ENCODE measurements at places on chromosomes 4 and X.

- DNase-seq = no peak
Observed at GRCh38 chrX:53080628-53081580, 1.3 kb upstream of the TSPYL2 start.

DNA sequence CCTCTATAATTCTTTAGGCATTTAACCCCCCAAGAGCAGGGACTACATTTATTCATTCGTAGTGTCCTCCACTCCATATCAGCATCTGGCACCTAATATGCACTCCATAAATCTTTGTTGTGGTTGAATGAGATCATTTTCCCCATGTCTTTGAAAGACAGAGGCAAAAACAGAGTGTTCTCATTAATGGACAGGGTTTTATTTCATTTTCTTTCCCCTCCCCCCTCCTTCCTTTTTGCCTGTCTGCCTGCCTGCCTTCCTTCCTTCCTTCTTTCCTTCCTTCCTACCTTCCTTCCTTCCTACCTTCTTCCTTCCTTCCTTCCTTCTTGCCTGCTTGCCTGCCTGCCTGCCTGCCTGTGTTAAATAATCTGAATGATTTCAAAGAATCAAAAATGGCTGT, 83.2 kb downstream of the SHROOM3 start:
- no peak for DNase-seq

DNA sequence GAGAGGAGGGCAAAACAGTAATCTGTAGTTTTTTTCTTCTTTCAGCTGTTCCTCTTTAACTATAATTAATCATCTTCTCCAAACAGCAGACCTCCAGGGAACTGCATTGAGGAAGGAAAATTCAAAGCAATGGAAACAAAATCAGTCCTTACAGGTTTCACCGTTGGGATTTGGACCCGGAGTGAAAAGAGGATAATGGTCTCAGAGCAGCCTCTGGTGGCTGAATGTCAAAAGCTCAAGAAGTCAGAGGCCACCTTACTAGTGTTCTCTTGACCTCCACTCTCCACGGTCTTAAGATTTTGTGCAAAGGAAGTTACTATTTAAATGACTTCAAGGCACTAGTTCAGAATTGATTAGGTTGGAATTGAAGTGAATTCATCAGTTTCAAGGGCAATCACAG, 16.0 kb upstream of the MID1 start:
- peak; percentile 56 for DNase-seq

DNA sequence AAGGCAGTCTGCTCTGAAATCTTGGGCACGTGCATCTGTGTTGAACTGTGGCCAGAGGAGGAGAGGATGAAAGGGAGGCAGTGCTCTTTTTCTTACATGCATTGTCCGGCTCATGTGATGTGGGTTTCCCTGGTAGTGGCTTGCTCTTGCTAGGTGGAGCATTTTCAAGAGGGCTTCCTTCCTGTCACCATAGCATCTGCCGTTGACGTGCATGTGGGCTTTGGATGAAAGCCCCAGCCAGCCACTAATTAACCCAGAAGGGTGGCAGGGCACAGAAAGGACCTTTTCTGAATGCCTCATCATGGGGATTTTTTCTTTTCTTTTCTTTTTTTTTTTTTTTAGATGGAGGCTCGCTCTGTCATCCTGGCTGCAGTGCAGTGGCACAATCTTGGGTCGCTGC, 121.3 kb downstream of the GPR143 start:
- DNase-seq = peak; percentile 50

DNA sequence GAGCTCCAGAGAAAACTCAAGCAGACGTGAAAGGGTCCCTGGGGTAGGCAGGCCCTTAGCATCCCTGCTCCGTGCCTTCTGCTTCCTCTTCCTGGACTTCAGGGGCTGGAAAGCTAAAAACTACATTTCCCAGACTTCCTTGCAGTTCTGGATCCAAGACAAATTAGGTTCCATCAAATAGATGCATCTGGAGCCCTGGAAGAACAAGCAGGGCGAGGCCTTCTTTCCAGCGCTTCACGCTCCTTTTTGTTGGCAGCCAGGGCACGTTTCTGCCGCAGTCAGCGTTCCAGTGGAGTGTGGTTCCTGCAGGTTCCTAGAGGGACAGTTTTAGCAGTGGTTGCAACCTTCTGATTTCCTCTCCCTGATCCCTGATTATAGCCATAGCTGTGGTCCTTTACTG, 53.6 kb upstream of the MSX1 start:
- DNase-seq = peak; percentile 29

GRCh38 chr4:7649741-7650531, 215.2 kb upstream of the PSAPL1 start:
- no peak for DNase-seq

DNA sequence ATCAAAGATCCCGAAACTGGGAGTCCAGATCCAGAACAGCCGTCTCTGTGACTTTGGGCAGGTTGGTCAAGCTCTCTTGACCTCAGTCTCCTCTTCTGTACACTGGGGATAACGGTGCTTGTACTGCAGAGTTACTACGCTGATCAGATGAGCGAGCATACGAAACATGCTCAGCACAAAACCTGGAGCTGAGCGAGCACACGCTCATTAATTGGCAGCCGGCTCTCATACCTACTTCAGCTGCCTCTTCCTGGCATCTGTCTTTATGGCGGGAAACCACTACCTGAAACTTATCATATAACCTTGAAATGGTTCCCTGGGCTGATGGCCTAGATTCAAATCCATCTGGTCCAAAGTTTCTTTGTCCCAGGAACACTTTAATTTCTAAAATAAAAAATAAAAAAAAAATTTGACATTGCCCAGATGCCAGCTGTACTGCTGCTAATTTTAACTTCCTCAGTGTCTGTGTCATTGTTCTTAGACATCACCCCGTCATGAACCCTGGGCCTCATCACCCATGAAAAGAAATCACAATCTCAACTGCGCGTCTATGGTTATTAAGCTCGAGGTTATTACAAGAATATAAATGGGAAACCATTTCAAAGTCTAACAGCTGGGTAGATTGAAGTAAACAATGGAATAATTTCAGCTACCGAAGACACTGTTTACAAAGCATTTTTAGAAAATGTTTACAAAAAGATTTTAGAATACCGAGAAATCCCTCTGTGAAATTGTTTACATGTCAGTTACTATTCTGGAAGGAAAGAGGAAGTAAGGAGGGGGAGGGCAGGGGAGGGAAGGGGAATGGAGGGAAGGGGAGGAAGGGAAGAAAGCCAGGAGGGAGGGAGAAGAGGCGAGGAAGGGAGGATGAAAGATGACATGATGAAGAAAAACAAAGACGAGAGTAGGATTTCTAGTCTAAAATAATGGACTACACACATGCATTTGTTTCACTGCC, 49.0 kb downstream of the CRMP1 start:
- peak; percentile 75 for DNase-seq

- DNase-seq = no peak
Observed at GRCh38 chr4:68348577-68348976, 1.3 kb downstream of the YTHDC1 start.

DNA sequence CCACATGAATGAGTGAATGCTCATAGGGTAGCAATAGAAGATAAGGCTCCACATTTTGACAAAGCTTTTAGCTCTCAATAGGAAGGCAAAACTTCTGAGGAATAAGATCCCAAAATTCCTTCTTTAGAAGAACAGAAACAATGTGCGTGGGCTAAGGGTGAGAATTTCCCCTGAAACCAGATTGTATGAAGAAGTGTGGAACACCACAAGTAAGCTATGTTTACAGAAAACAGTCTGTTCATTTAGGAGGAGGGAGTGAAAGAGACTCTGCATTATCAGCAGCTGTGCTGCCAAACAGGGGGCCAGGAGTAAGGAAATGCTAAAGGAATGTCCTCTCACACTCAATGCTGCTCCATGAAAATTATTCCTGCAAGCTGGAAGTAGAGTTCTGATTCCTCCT, 851.6 kb downstream of the CENPC start:
- DNase-seq = no peak

DNA sequence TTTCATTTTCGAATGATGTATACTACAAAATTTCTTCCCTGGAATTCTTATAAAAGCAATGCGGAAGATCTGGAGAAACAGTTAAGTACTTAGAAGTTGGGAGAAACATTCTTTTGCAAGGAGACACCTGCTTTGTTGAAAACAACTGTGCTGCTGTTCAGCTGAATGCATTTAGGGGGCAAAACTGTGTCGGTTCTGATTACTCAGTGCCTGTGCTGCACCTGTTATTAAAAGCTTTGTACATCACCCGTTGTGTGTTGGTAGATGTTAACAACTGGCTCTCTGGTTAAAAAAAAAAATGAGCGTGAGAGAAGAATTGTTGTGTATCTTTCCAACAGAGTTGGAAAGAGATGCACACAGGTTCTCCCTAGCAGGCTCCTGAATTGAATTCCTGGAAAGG, 184.1 kb upstream of the HHIP start:
- no peak for DNase-seq

DNA sequence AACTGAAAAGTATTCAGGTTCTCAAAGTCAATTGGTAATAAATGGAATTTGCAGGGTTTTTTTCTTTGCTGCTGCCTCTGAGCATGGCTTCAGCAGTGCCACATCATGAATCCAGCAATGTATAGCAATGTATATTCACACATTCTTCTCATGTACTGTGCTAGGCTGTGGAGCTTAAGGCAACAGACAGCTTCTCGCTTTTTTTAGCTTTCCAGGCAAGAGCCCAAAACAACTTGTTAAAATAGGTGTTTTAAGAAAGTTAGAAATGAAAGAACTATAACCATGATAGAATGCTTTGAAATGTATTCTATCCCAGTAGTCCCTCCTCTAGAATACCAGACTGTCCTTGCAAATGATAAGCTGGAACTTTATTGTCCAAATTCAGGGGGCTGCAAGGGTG, 30.4 kb downstream of the SMIM43 start:
- no peak for DNase-seq

DNA sequence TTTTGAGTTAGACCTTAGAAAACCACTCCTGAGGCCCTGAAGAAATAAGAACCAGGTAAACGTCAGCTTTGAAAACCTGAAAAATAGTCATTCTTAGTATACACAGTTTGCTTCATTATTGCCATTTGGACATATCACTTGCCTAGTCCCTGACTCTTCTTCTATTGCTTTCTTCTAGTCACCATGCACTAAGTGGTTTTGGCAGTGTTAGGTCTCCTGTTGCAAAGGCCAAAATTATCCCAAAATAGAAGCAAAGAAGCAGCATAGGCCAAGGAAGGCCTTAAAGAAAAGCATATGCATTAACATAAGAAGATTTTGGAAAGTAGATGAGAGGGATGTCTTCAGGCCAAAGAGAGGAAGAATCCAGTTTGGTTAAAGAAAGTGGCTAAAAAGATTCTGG, 24.1 kb upstream of the SMPX start:
- DNase-seq = no peak

DNA sequence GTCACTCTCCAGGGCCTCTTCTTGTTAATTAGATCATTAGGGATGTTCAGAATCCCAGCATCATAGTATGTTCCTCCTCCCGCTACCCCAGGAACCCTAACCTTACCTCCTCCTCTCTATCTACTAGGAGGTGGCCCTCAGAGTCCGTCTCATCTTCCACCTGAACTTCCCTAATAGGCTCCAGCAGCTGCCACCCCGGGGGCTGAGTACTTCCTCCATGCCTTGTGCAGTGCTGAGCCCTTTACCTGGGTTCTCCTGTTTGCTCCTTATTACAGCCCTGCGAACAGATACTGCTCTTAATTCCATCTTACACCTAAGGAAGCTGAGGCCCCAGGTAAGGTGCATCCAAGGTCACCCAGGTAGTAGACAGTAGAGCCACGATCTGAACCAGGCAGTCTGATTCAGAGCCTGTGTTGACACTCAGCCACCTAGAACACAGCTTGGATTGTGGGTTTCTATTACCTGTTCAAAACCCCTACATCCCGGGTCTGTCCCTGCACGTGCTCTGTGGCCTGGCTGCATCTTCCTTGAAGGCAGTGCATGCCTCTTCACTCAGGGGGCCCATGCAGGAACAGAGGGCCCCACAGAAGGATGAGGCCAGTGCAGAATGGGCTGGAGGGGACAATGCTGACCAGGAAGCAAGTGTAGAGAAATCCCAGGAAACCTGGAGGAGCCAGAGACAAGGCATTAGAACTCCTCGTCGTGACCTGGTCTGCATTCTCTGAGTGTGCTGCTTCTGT, 51.4 kb upstream of the MSANTD1 start:
- no peak for DNase-seq

GRCh38 chr4:40202474-40202873, 5.6 kb downstream of the RHOH start:
- DNase-seq = no peak

- no peak for DNase-seq
Observed at GRCh38 chr4:140363051-140363450, 10.4 kb upstream of the SCOC start.

GRCh38 chrX:55874807-55875206, 157.3 kb downstream of the RRAGB start:
- DNase-seq = no peak

DNA sequence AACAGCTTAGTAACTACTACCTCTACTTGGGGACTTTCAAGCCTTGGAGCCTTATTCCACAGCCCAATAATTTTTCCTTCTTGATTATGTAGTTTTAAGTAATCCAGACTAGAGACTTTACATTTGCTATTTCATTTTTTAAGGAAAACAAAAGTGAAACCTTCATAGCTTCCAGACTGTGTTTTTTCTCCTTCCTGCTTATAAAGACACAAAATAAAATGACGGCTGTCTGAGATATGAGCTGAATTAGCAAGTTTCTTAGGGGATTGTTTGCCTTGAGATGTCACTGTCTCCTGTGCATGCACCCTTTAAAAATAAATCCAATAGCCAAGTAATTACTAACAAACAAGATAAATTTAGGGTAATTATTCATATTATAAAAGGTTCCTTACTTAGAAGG, 78.8 kb upstream of the PACRGL start:
- no peak for DNase-seq

DNA sequence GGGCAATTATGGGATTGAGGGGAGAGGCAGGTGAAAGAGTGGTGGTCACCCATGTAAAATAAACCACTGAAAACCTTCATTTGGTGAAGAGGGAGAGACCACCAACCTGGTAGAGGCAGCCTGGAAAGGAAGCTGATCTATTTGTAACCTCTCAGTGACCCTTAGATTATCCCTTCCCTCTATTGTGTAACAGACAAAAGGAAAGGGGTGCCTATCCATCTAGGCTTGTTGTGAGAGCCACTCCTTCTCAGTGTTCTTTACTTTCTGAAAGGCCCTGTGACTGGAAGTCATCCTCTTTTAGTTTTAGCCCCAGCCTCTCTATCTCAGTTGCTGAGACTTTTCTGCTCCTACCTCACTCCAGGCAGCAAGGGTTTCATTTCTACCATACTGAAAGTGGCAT, 142.4 kb downstream of the TMEM164 start:
- DNase-seq = no peak

GRCh38 chr4:47814618-47815295, 23.1 kb downstream of the CORIN start:
- DNase-seq = peak; percentile 76

DNA sequence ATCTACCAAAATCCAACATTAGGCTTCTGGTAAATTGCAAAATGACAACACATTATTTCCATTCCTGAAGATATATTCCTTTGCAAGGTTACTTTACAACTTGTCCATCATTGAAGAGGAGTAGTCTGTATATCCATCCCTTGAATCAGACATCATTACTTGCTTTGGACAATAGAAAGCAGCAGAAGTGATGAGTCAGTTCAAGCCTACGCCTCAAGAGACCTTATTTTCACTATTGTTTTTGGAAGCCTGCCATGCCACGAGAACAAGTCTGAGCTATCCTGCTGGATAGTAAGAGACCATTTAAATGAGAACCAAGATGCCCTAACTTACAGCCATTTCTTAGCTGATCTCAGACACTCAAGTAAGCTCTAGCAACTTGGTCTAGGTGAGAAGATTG, 246.0 kb upstream of the HHIP start:
- DNase-seq = no peak

GRCh38 chr4:37463033-37463856, 218.7 kb downstream of the NWD2 start:
- DNase-seq = no peak
